ENCODE measurements at places on chromosomes 11 and 22. TPM values are rescaled to one million over a fixed set of nuclear protein-coding genes. Genes with fewer than 3 reads are reported as not detected.

DNA sequence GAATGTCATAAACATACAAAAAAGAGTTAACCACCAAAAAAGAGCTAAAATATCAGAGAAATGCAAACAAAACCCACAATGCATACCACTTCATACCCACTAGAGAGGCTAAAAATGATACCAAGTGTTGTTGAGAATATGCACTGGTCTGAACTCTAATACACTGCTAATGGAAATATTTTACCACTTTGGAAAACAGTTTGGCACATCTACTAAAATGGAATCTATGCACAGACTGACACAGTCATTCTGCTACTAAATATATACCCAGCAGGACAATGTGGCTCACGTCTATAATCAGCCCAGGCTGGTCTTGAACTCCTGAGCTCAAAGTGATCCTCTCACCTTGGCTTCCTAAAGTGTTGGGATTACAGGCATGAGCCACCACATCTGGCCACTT lies 18.0 kb downstream of the MAPK1 start:
- no peaks in the 10 kb centered on the region for H3K36me3 ChIP-seq
- DNase-seq, result no peak
- H3K4me1 ChIP-seq, result peaks cover 93% of the 10 kb centered on the region
- H3K4me3 ChIP-seq, result no peak overlapping the region

Gene VPREB1
- not detected for total RNA-seq

DNA sequence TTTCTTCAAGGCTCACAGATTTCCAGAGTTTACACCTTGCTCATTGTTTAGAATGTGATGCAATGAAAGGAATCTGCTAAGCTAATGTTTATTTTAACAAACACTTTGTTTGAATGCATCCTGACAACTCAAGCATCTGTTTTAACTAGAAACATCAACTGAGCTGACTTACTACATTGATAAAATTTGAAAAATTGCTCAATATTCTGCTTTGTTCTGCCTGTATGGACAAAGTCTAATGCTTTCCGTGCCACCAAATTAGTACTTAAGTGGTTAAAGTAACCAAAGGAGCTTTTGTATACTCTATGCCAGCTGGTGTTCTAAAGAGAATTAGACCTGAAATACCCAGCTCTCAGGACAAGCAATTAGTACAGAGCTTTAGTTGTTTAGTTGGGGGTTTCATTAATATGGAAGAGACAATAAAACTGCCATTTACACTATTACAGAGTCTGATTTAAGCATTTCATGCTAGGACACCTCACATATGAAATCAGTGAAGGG lies 105.2 kb downstream of the MAML2 start:
- peaks cover 60% of the 10 kb centered on the region for H3K4me1 ChIP-seq
- H3K27ac ChIP-seq, result peak overlapping the region; percentile 67
- H3K27me3 ChIP-seq, result no peaks in the 10 kb centered on the region
- no peaks in the 10 kb centered on the region for H3K36me3 ChIP-seq

DNA sequence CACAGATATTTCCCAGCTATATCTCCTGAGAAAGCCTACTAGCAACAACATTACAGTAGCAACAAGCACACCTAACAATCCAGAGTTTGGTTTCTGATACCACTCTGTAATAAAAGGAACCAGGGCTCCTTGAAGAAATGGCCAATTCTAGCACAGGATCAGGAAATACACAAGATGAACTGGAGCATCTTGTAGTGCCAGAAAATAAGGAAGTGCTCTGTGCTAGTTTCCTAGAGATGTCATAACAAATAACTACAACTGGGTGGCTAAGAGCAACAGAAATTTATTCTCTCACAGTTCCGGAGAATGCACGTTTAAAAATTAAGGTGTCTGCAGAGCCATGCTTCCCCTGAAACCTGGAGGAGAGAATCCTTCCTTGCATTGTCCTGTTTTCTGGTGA lies 217.8 kb downstream of the KIRREL3 start:
- H3K27ac ChIP-seq, result no peak overlapping the region
- no peak overlapping the region for H3K4me3 ChIP-seq
- no peaks in the 10 kb centered on the region for H3K4me1 ChIP-seq

DNA sequence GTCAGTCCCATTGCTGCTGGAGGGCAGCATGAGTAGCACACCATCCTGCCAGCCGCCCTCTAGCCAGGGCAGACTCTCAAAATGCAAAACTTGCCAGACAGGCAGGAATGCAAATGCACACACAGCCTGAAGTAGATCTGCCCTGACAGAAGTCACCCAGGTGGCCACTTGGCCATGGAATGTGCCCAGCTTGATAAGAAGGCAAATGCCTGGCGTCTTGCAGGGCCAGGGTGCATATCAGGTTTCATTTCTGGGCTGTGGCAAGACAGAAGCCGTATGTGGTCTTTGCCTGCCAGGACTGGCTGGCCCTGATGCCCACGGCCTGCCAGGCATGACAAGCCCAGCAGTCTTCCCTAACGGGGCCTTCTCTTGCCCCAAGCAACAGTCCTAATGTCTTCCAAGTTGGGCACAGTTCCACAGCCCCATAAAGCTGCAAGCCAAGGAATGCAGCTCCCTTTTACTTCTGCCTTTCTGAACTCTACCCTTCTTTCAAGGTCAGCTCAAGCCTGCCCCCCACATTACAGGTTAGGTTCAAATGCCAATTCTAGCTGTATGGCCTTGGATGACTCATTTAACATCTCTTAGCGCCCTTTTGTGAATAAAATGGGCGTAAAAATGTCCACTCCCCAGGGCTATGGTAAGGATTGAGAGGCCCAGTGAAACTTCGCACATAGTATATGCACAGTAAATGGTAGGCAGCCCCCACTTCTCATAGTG lies 29.7 kb downstream of the POU2AF3 start:
- H3K36me3 ChIP-seq, result no peaks in the 10 kb centered on the region
- H3K4me3 ChIP-seq, result no peak overlapping the region
- no peak for DNase-seq
- H3K27ac ChIP-seq, result peak overlapping the region; percentile 4
- peaks cover 19% of the 10 kb centered on the region for H3K4me1 ChIP-seq
- H3K27me3 ChIP-seq, result no peaks in the 10 kb centered on the region

Gene GGTLC3
- not detected for total RNA-seq

GRCh38 chr11:1936781-1937615 lies 10.1 kb upstream of the MRPL23 start:
- H3K27me3 ChIP-seq, result no peaks in the 10 kb centered on the region
- DNase-seq, result no peak
- no peak overlapping the region for H3K27ac ChIP-seq
- H3K4me3 ChIP-seq, result no peak overlapping the region
- H3K4me1 ChIP-seq, result peaks cover 13% of the 10 kb centered on the region

DNA sequence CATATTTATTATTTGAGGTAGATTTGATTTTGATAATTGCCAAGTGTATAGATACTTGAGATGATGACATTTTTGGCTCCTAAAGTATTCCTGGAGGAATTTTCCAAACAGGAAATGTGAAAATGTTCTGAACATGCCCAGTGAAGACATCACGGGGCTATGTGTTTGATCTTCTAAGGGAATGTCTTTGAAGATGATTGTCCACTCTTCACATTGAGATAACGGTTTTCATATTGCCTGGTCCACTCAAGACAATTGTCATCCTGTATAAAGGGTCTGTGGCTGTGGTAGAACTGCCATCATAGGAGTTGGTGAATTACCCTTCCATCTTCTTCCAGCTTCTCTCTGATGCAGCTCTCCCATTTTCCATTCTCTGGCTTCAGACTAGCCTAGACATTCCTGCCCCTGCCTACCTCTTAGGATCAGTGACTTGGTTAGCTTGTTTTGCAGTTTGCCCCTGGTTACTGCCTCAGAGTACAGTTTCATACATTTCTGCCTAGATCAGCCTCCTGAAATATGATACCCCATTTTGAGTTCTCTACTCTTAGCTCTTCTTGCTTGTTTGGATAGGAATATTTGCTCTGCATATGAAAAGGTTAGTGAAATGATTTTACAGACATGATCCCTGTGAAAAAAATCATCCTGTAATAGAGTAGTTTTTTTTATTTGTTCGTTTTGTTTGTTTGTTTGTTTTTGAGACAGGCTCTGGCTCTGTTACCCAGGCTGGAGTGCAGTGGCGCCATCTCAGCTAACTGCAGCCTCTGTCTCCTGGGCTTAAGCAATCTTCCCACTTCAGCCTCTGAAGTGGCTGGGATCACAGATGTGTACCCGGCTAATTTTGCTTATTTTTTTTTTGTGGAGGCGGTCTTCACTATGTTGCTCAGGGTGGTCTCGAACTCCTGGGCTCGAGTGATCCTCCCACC lies 111.4 kb upstream of the SORL1-AS1 start:
- no peak for DNase-seq
- H3K36me3 ChIP-seq, result peaks cover 22% of the 10 kb centered on the region
- no peaks in the 10 kb centered on the region for H3K4me1 ChIP-seq
- no peak overlapping the region for H3K27ac ChIP-seq
- H3K27me3 ChIP-seq, result no peaks in the 10 kb centered on the region
- no peak overlapping the region for H3K4me3 ChIP-seq

DNA sequence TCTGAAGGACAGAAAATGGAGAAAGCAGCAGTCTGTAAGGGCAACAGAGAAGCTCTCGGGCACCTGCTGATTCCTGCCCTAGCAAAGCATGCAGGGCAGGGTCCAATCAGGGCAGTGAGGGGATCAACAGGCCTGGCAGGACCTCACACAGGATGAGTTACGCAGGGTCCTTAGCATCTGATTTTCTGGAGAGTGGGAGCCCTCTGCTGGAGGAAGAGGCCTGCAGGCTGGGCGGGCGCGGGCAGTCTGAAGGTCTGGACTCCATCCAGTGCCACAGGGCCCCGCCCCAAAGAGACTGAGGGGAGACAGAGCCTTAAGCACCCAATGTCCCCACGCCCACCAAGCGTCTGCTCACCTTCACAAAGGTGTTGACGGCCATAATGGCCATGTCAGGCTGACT lies 28.9 kb downstream of the AP1B1 start:
- DNase-seq, result no peak
- no peaks in the 10 kb centered on the region for H3K27me3 ChIP-seq
- peaks cover 12% of the 10 kb centered on the region for H3K4me1 ChIP-seq

- no peak overlapping the region for H3K4me3 ChIP-seq
- no peaks in the 10 kb centered on the region for H3K36me3 ChIP-seq
- H3K4me1 ChIP-seq, result no peaks in the 10 kb centered on the region
- peak overlapping the region; percentile 13 for H3K27ac ChIP-seq
- H3K27me3 ChIP-seq, result no peaks in the 10 kb centered on the region
These were observed 39.7 kb downstream of the FLI1 start for GRCh38 chr11:128733440-128734102.

Gene PLEKHB1
- 53.7 TPM for total RNA-seq

GRCh38 chr22:42920101-42920820 lies 63.2 kb upstream of the ARFGAP3 start:
- no peaks in the 10 kb centered on the region for H3K27me3 ChIP-seq
- no peak for DNase-seq
- H3K4me1 ChIP-seq, result peaks cover 97% of the 10 kb centered on the region
- no peak overlapping the region for H3K4me3 ChIP-seq

DNA sequence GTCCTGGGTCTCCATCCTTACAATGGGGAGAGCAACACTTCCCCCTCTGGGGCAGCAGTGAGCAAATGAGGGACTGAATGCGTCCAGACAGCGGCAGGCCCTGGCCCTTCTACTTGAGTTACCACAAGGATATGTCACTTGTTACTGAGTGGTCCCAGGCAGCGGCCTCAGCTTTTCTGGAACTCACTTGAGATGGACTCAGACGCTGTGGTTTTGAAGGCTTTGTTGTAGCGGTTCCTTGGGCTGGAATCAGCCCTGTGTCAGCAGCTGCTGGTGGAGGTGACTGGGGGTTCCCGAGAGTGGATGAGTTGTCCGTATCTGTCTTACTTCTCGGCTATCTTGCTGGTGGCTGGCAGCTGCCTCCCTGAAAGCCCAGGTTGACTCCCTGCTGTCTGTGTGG lies 77.0 kb downstream of the MICAL2 start:
- H3K4me3 ChIP-seq, result no peak overlapping the region
- H3K36me3 ChIP-seq, result peaks cover 4% of the 10 kb centered on the region
- no peaks in the 10 kb centered on the region for H3K27me3 ChIP-seq
- DNase-seq, result no peak
- H3K27ac ChIP-seq, result peak overlapping the region; percentile 75

GRCh38 chr11:84886344-84886743 lies 740.8 kb downstream of the DLG2 start:
- H3K4me3 ChIP-seq, result no peak overlapping the region
- H3K27ac ChIP-seq, result no peak overlapping the region
- H3K27me3 ChIP-seq, result no peaks in the 10 kb centered on the region
- no peaks in the 10 kb centered on the region for H3K36me3 ChIP-seq

DNA sequence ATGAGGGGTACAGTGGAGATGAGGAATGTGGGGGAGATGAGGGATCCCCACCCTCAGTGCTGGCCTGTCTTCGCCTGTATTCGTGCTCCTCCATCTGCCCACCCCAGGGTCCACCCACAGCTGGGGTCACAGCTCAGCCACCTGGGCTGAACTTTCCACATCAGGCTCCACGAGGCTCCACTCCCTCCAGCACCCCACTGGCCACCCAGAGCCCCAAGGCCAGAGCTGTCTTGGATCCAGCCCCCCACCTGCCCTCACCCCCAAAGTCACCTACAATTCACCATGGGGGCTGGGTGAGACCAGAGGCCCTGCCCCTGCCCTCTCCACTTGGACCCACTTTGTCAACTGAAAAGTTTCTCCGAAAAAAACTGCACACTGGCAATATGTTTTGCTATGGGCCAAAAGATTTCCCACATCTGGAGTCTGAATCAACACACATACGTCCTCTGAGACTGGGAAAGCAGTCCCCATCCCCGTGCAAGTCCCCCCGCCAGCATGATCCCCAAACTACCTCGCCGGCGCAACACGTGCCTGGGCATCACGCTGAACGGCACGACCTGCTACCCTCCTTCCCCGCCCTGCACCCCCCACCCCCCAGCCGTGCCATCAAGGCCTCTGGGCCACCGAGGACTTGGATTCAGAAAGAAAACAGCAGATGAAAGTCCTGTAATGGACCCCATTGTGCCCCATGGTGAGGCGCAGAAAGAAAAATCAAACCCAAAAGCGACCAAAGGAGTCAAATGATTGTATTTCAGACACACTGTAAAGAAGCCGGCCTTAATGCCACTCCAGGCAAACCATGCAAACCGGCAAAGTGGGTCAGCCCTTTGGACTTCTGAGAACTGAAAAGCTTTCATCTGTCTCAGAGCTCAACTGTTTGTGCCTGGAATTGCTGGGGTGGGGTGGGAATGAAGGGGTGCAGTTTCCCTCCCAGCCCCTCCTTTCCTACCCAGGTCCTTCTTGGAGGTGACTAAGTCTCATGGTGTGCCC lies 16.5 kb upstream of the GAL start:
- H3K27me3 ChIP-seq, result no peaks in the 10 kb centered on the region
- no peak overlapping the region for H3K27ac ChIP-seq
- no peak for DNase-seq

GRCh38 chr11:17686231-17686980 lies 33.0 kb upstream of the MYOD1 start:
- H3K27ac ChIP-seq, result no peak overlapping the region
- H3K4me1 ChIP-seq, result no peaks in the 10 kb centered on the region
- peak; percentile 86 for DNase-seq
- no peaks in the 10 kb centered on the region for H3K36me3 ChIP-seq
- H3K27me3 ChIP-seq, result no peaks in the 10 kb centered on the region

GRCh38 chr22:22400099-22400498 lies 108.4 kb downstream of the ZNF280B start:
- H3K27me3 ChIP-seq, result peaks cover 35% of the 10 kb centered on the region
- H3K4me1 ChIP-seq, result no peaks in the 10 kb centered on the region

All from esophagus muscularis mucosa (tissue), 4 donors.